ENCODE measurements at places on chromosomes 16 and 17.

DNA sequence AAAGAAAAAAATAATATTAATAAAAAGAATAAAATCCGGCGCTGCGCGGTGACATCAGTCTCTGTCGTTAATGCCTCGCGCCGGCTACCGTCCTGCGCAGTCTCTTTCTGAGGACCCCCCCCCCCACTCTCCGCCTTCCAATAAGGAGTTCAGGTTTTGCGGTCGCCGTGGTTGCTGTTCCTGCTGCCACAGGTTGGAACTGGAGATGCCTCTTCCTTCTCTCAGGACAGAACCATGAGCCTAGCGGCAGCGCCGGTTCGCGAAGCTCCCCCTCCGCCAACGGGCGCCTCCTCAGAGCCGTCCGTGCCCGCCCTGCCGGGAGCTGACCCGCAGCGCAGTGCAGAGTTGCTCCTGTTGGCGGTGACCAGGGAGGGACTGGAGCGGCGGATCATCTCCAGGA, 2093.4 kb downstream of the TP53TG3F start:
- no peaks in the 10 kb centered on the region for H3K27me3 ChIP-seq
- H3K4me3 ChIP-seq: no peak overlapping the region
- H3K27ac ChIP-seq: no peak overlapping the region
- no peaks in the 10 kb centered on the region for H3K36me3 ChIP-seq
- DNase-seq: no peak

GRCh38 chr17:5254903-5255521, 20.4 kb upstream of the SCIMP start:
- peaks cover 10% of the 10 kb centered on the region for H3K4me1 ChIP-seq
- H3K27ac ChIP-seq: no peak overlapping the region
- no peak for DNase-seq
- H3K4me3 ChIP-seq: no peak overlapping the region
- no peaks in the 10 kb centered on the region for H3K27me3 ChIP-seq

GRCh38 chr17:14276535-14277250, 24.2 kb upstream of the HS3ST3B1 start:
- peaks cover 3% of the 10 kb centered on the region for H3K27me3 ChIP-seq
- no peaks in the 10 kb centered on the region for H3K36me3 ChIP-seq
- no peak overlapping the region for H3K4me3 ChIP-seq

DNA sequence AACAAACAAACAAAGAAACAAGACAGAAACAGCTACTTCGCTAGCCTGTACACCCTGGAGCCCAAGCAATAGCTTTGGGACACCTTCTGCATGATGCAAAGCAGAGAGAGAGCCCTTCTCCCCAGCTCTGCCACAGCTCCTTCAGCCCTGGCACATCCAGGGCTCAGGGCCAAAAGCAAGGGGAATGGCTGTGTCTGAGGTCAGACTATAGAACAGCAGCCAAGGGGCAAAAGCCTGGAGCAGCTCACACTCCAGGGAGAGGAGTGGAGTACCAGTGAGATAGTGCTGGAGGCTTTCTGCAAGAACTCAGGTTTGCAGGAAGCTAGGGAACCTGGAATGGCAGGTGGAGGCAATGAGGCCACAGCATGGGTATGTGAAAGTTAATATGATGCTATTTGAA, 11.6 kb upstream of the SEPHS2 start:
- H3K4me1 ChIP-seq: no peaks in the 10 kb centered on the region
- DNase-seq: no peak
- no peak overlapping the region for H3K27ac ChIP-seq

GRCh38 chr17:13297183-13297582, 279.4 kb upstream of the ELAC2 start:
- H3K27me3 ChIP-seq: no peaks in the 10 kb centered on the region
- H3K4me3 ChIP-seq: no peak overlapping the region
- H3K4me1 ChIP-seq: peaks cover 6% of the 10 kb centered on the region

DNA sequence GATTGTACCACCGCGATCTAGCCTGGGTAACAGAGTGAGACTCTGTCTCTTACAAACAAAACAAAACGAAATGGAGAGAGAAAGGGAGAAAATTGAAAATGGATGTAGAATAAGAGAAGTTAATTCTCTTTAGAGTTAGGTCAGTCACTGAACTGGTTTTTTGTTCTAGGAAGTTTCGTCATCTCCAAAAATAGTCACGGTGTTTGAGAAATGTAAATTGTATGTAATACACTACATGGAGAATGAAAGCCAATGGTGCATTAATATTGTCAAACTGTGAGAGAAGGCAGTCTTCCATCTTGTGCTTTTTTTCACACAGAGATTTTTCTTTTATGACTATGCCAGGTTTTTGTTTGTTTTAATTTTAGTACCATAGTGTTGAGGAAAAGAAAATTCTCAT, 145.9 kb downstream of the BCAS3 start:
- no peak overlapping the region for H3K27ac ChIP-seq
- no peaks in the 10 kb centered on the region for H3K27me3 ChIP-seq
- no peaks in the 10 kb centered on the region for H3K36me3 ChIP-seq
- DNase-seq: no peak
- H3K4me3 ChIP-seq: no peak overlapping the region

DNA sequence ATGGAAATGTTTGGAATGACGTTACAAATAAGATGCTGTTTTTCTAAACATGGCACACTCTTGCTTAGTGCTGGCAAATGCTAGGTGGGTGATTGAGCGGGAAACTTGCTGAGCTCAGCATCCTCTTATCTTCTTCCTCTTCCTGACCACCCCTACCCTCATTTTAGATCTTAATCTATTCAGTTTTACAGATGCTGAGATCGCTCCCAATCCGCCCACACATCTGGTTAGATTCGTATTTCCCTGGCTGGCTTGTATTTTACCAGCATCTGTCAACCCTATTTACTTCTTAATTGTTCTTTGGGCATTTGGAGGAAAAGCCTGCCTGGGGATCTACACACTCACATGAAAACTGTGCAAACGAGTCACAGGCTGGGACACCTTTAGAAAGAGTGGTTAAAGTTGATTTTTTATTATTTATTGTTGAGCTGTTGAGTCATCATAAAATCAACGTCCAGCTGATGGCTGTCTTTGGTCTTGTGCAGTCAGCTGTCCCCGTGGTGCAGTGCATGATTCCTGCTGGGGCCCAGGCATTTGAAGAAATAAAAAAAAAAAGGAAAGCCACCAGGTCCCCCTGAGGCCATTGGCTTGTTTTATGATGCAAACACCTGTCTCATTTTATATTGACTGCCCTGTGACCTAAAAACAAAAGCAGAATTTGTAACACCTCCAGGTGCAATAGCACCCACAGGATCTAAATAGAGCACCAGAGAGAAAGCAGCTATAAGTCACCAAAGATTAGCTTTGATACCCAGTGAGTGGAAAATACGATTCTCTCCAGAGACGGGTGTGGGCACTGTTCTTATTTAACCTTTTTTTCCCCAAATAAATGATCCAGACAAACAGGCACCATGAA, 258.6 kb downstream of the HS3ST3B1 start:
- DNase-seq: no peak
- H3K27me3 ChIP-seq: no peaks in the 10 kb centered on the region
- H3K27ac ChIP-seq: no peak overlapping the region
- H3K4me3 ChIP-seq: no peak overlapping the region
- no peaks in the 10 kb centered on the region for H3K36me3 ChIP-seq

GRCh38 chr17:75695830-75696271, 25.4 kb upstream of the ITGB4 start:
- H3K27ac ChIP-seq: no peak overlapping the region
- no peak overlapping the region for H3K4me3 ChIP-seq
- H3K4me1 ChIP-seq: peaks cover 3% of the 10 kb centered on the region

DNA sequence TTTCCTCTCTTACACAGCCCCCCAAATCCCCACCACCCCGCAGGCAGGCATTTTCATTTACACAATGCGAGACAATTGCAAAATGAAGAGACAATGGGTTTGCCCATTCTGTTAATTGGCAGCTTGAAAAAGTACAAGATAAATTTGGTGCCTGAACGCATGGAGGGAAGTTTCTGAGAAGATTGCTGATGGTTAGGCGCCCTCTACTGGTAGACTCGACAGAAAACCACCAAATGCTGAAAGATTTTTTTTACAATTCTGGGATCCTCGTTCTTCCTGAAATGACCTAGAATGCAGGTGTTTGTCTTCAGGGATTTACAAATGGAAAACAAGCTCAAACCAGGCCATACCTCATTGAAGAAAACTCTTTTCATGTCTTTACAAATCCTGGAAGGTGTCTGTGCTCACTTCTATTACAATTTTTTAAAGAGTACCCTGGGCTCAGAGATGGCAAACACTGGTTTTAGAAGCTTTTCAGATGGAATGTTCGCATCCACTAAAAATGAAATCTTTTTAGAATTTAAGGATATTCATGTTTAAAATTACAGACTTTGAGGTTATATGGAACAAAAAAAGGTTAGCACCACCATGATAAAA, 338.5 kb downstream of the PMP22 start:
- DNase-seq: peak; percentile 62
- no peaks in the 10 kb centered on the region for H3K4me1 ChIP-seq
- H3K27me3 ChIP-seq: no peaks in the 10 kb centered on the region
- no peaks in the 10 kb centered on the region for H3K36me3 ChIP-seq

- no peak for DNase-seq
- no peaks in the 10 kb centered on the region for H3K36me3 ChIP-seq
- no peak overlapping the region for H3K27ac ChIP-seq
- H3K27me3 ChIP-seq: no peaks in the 10 kb centered on the region
- H3K4me1 ChIP-seq: no peaks in the 10 kb centered on the region
- H3K4me3 ChIP-seq: no peak overlapping the region
Observed at GRCh38 chr16:55390630-55391237, 66.7 kb downstream of the IRX6 start.

GRCh38 chr16:54806881-54807360, 123.7 kb upstream of the IRX5 start:
- H3K4me1 ChIP-seq: no peaks in the 10 kb centered on the region
- no peak overlapping the region for H3K27ac ChIP-seq
- H3K27me3 ChIP-seq: no peaks in the 10 kb centered on the region
- no peak overlapping the region for H3K4me3 ChIP-seq

DNA sequence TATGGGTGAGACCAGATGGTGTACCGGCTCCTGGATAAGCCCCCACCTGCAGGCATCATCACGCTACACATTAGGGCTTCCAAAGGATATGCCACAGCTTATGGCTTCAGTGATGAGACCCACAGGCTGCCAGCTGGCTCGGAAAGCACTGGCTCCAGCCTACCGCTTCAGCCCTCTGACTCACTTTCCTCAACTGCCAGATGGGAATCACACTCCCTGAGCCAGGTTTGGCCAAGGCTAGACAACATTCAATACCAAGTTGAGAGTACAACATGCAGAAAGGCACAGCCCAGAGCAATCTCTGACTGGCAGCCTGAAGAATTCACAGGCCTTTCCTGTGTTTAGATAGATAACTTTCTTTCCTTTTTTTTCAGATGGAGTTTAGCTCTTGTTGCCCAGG, 10.3 kb downstream of the CENPV start:
- H3K27ac ChIP-seq: no peak overlapping the region
- no peaks in the 10 kb centered on the region for H3K4me1 ChIP-seq
- H3K36me3 ChIP-seq: peaks cover 4% of the 10 kb centered on the region

DNA sequence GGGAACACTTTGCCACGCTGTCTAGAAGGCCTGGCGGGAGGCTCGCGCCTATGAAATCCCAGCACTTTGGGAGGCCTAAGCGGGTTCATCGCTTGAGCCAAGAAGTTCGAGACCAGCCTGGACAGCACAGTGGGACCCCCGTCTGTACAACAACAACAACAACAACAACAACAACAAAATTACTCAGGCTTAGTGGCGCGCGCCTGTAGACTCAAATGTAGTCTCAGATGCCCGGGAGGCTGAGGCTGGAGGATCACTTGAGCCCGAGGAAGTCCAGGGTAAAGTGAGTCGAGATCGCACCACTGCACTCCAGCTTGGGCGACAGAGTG, 297 bp upstream of the SLFN13 start:
- peaks cover 5% of the 10 kb centered on the region for H3K36me3 ChIP-seq
- peaks cover 12% of the 10 kb centered on the region for H3K4me1 ChIP-seq
- H3K4me3 ChIP-seq: peak overlapping the region; percentile 86
- no peak for DNase-seq
- no peak overlapping the region for H3K27ac ChIP-seq

GRCh38 chr17:57553526-57553925, 191.6 kb downstream of the CCDC182 start:
- peaks cover 8% of the 10 kb centered on the region for H3K4me1 ChIP-seq
- no peak overlapping the region for H3K4me3 ChIP-seq
- peak overlapping the region; percentile 26 for H3K27ac ChIP-seq
- H3K36me3 ChIP-seq: no peaks in the 10 kb centered on the region
- H3K27me3 ChIP-seq: peaks cover 3% of the 10 kb centered on the region

DNA sequence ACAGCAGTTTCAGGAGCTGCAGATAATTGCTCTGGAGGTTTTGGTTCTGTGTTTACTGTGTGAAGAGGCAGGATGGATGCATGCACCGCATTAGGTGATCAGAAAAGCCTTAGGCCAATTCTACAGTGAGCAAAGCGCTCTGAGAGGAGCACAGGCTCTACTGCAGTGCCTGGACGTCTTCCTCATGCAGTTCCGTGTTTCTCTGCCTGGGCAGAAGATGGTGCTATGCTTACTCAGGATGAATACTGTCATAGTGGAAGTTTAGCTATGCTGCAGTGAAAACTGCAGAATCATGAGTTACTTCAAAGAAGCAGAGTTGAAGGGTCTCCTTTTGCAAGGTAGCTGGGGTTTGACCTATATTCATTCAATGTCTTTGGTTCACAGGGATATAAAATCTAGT, 1012.4 kb downstream of the KCNJ18 start:
- no peak for DNase-seq
- H3K4me3 ChIP-seq: no peak overlapping the region
- no peaks in the 10 kb centered on the region for H3K4me1 ChIP-seq
- H3K27me3 ChIP-seq: peaks cover 18% of the 10 kb centered on the region
- H3K36me3 ChIP-seq: peaks cover 21% of the 10 kb centered on the region

- peaks cover 7% of the 10 kb centered on the region for H3K4me1 ChIP-seq
- DNase-seq: no peak
Observed at GRCh38 chr17:43316522-43317142, 82.2 kb upstream of the ARL4D start.

- H3K27ac ChIP-seq: no peak overlapping the region
- H3K4me3 ChIP-seq: no peak overlapping the region
- H3K36me3 ChIP-seq: no peaks in the 10 kb centered on the region
- DNase-seq: no peak
- no peaks in the 10 kb centered on the region for H3K27me3 ChIP-seq
Observed at GRCh38 chr17:66483906-66484305, 181.5 kb downstream of the PRKCA start.

- no peak overlapping the region for H3K27ac ChIP-seq
- H3K4me3 ChIP-seq: no peak overlapping the region
- no peaks in the 10 kb centered on the region for H3K4me1 ChIP-seq
- H3K27me3 ChIP-seq: no peaks in the 10 kb centered on the region
- H3K36me3 ChIP-seq: peaks cover 7% of the 10 kb centered on the region
Observed at GRCh38 chr17:327971-328370, 24.6 kb downstream of the RPH3AL start.
